Ovary (tissue), 10 donors: ENCODE measurements at places on chromosomes 3 and 15. TPM values are rescaled to one million over a fixed set of nuclear protein-coding genes. Genes with fewer than 3 reads are reported as not detected.

CAPN3 gene
- total RNA-seq, result 6.4 TPM

GFM1 gene
- total RNA-seq, result 28.8 TPM

SAMD7 gene
- total RNA-seq, result not detected

PIK3CB gene
- 21.0 TPM for total RNA-seq

MESP1 gene
- 0.20 TPM for total RNA-seq

ALS2CL gene
- 13.2 TPM for total RNA-seq

- DNase-seq, result no peak
- H3K27me3 ChIP-seq, result no peaks in the 10 kb centered on the region
- H3K27ac ChIP-seq, result no peak overlapping the region
- H3K4me1 ChIP-seq, result peaks cover 5% of the 10 kb centered on the region
These were observed 3.3 kb upstream of the USP4 start for GRCh38 chr3:49343163-49343562.

- no peak for DNase-seq
- no peak overlapping the region for H3K4me3 ChIP-seq
- no peaks in the 10 kb centered on the region for H3K27me3 ChIP-seq
- H3K36me3 ChIP-seq, result no peaks in the 10 kb centered on the region
These were observed 19.6 kb upstream of the SRP14 start for GRCh38 chr15:40058476-40059140.

GRCh38 chr3:185527364-185527763 lies 25.0 kb downstream of the LIPH start:
- no peaks in the 10 kb centered on the region for H3K36me3 ChIP-seq
- no peak for DNase-seq
- H3K4me3 ChIP-seq, result no peak overlapping the region
- no peak overlapping the region for H3K27ac ChIP-seq

DNA sequence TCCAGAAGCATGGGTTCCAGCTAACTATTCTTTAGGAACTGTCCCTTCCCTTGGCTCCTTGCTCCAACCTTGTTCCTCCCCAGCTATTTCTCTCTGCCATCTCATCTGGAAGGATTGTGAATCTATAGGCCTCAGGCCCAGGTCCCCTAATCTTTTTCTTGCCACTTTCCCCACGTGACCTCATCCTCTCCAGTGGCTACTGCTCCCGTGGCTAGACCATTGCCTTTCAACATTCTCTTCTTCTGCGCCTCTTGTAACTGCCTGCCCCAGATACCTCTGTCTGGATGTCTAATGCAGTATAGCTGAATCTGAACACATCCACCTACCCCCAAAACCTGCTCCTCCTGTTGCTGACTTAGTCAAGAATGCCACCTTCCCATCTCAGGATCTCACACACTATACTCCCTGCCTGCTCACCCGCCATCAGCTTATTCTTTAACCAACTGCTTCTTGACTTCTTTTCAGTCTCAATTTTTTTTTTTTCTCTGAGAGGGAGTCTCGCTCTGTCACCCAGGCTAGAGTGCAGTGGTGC lies 5.2 kb downstream of the GPX1 start:
- no peak overlapping the region for H3K27ac ChIP-seq
- no peaks in the 10 kb centered on the region for H3K27me3 ChIP-seq
- no peak overlapping the region for H3K4me3 ChIP-seq
- H3K4me1 ChIP-seq, result peaks cover 4% of the 10 kb centered on the region
- H3K36me3 ChIP-seq, result no peaks in the 10 kb centered on the region

DNA sequence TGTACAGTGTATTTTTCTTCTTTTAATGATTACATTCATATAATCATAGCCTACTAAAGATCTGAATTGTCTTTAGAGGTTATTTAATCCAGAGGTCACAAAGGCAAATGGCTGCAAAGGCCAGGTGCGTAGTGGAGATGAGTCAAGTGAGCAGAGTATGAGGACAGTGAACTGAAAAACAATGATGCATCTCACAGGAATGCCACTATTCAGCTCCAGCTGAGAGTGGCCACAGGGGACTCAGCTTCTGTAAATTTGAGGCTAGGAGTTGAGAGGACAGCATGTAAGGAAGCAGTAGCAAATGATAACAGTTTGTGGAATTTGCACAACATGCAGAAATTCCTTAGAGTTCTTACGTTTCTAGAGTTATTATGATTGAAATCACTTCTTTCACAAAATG lies 50.4 kb downstream of the COL6A5 start:
- no peaks in the 10 kb centered on the region for H3K27me3 ChIP-seq
- no peaks in the 10 kb centered on the region for H3K4me1 ChIP-seq
- H3K4me3 ChIP-seq, result no peak overlapping the region
- DNase-seq, result no peak
- no peaks in the 10 kb centered on the region for H3K36me3 ChIP-seq

GRCh38 chr3:39849992-39850715 lies 40.7 kb downstream of the MYRIP start:
- H3K4me1 ChIP-seq, result peaks cover 1% of the 10 kb centered on the region
- no peak for DNase-seq
- H3K27ac ChIP-seq, result no peak overlapping the region
- no peak overlapping the region for H3K4me3 ChIP-seq
- no peaks in the 10 kb centered on the region for H3K36me3 ChIP-seq
- H3K27me3 ChIP-seq, result no peaks in the 10 kb centered on the region

DNA sequence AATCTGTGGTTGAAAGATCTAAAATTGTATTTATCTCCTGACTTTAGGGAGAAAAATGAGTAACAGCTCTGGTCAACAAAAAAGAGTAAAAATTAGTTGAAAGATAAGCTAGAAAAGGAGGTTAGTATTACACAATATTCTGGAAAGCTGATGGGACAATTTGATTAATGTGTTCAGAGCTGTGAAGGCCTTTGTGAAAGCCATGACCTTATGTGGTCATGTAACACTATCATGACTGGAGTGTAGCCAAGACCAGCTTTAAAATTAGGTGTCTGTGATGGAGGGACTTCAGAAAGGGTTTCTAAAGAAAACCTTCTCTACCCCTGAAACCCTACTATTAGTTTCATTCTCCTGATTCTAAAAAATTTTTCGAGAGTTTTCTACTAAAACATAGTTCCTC lies 127.2 kb downstream of the NFKBIZ start:
- H3K27ac ChIP-seq, result no peak overlapping the region
- DNase-seq, result no peak
- H3K4me1 ChIP-seq, result no peaks in the 10 kb centered on the region
- no peak overlapping the region for H3K4me3 ChIP-seq
- no peaks in the 10 kb centered on the region for H3K36me3 ChIP-seq
- no peaks in the 10 kb centered on the region for H3K27me3 ChIP-seq

DNA sequence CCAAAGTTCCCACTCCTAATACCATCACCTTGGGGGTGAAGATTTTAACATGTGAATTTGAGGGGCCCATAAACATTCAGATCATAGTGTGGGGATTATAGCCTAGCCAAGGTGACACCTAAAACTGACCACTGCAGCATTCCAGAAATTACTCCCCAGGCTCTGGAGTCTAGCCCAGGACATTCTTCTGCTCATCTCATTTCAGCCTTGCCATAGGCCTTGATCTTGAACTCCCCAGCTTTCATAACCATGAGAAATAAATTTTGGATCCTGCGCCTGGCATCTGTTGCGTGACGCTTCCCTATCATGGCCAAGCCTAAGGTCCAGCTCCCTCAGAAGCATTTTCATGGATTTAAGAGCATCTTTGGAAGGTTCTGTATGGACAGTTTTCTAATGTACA lies 502.9 kb upstream of the THBS1 start:
- no peaks in the 10 kb centered on the region for H3K36me3 ChIP-seq
- H3K4me1 ChIP-seq, result no peaks in the 10 kb centered on the region
- no peak overlapping the region for H3K27ac ChIP-seq
- no peak overlapping the region for H3K4me3 ChIP-seq
- H3K27me3 ChIP-seq, result no peaks in the 10 kb centered on the region
- no peak for DNase-seq

DNA sequence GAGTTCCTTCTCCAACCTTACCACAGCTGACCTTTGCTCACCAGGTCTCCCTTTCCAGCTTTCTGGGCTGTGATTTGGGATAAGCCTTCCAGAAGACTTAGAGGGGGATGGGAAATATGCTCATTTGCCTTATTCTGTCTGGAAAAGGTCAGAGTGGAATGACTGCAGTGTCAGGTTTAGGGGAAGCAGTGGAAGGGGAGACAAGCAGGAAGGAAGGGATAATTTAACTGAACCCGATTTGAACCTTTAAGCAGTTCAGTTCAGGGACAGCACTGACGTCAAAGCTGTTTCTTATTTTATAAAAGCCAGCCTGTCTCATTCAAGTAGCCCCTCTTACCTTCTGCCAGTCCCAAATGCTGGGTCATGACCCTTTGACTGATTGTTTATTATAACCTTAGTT lies 418.4 kb upstream of the RARB start:
- DNase-seq, result no peak
- no peaks in the 10 kb centered on the region for H3K27me3 ChIP-seq
- H3K27ac ChIP-seq, result no peak overlapping the region
- no peaks in the 10 kb centered on the region for H3K36me3 ChIP-seq
- H3K4me1 ChIP-seq, result no peaks in the 10 kb centered on the region

GRCh38 chr15:49528289-49528688 lies 92.3 kb downstream of the FAM227B start:
- no peak overlapping the region for H3K4me3 ChIP-seq
- no peak for DNase-seq
- H3K27ac ChIP-seq, result no peak overlapping the region
- H3K36me3 ChIP-seq, result no peaks in the 10 kb centered on the region

DNA sequence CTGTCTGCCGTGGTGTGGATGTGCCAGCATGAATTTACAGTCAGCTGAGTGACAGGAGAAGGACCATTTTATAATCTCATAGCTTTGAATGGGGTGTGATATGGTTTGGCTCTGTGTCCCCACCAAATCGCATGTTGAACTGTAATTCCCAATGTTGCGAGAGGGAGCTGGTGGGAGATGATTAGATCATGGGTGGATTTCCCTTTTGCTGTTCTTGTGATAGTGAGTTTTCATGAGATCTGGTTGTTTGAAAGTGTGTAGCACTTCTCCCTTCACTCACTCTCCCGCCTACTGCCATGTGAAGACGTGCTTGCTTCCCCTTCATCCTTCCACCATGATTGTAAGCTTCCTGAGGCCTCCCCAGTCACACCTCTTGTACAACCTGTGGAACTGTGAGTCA lies 111.9 kb upstream of the CHD2 start:
- no peaks in the 10 kb centered on the region for H3K4me1 ChIP-seq
- H3K27ac ChIP-seq, result no peak overlapping the region
- H3K36me3 ChIP-seq, result no peaks in the 10 kb centered on the region
- H3K27me3 ChIP-seq, result no peaks in the 10 kb centered on the region
- H3K4me3 ChIP-seq, result no peak overlapping the region

DNA sequence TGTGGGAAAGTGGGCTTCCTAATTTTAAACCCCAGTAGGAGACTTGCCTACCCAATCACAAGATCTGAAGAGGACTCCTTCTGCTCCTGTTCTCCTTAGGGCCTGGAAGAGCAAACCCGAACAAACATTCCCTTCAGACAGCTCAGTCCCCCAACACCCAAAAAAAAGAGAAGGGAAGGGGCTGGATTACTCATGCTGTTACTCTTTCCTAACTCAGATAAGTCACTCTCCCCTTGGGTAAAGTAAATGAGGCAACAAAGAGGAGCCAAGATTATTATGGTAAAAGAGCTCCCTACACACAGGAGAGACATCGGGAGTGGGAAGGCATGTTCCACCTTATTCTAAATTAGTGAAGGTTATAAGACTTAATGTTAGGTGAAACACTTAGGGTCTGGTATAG lies 18.1 kb upstream of the LEKR1 start:
- H3K4me1 ChIP-seq, result no peaks in the 10 kb centered on the region
- H3K27me3 ChIP-seq, result no peaks in the 10 kb centered on the region
- no peaks in the 10 kb centered on the region for H3K36me3 ChIP-seq

- no peak overlapping the region for H3K27ac ChIP-seq
- no peaks in the 10 kb centered on the region for H3K36me3 ChIP-seq
- H3K4me3 ChIP-seq, result no peak overlapping the region
- no peaks in the 10 kb centered on the region for H3K27me3 ChIP-seq
These were observed 456.2 kb downstream of the ZNF385D start for GRCh38 chr3:21294768-21295167.

- peak overlapping the region; percentile 77 for H3K27ac ChIP-seq
- no peaks in the 10 kb centered on the region for H3K27me3 ChIP-seq
- peaks cover 7% of the 10 kb centered on the region for H3K4me1 ChIP-seq
- peak overlapping the region; percentile 75 for H3K4me3 ChIP-seq
- no peaks in the 10 kb centered on the region for H3K36me3 ChIP-seq
- no peak for DNase-seq
These were observed 654 bp downstream of the PPARG start for GRCh38 chr3:12289524-12289923.

GRCh38 chr3:180421721-180422120 lies 180.2 kb upstream of the TTC14 start:
- H3K4me3 ChIP-seq, result no peak overlapping the region
- no peak for DNase-seq
- H3K27me3 ChIP-seq, result no peaks in the 10 kb centered on the region
- no peaks in the 10 kb centered on the region for H3K4me1 ChIP-seq
- no peaks in the 10 kb centered on the region for H3K36me3 ChIP-seq

GRCh38 chr3:38314112-38314763 lies 32.1 kb downstream of the SLC22A14 start:
- DNase-seq, result no peak
- no peaks in the 10 kb centered on the region for H3K36me3 ChIP-seq
- no peak overlapping the region for H3K4me3 ChIP-seq
- no peaks in the 10 kb centered on the region for H3K4me1 ChIP-seq
- H3K27me3 ChIP-seq, result no peaks in the 10 kb centered on the region

DNA sequence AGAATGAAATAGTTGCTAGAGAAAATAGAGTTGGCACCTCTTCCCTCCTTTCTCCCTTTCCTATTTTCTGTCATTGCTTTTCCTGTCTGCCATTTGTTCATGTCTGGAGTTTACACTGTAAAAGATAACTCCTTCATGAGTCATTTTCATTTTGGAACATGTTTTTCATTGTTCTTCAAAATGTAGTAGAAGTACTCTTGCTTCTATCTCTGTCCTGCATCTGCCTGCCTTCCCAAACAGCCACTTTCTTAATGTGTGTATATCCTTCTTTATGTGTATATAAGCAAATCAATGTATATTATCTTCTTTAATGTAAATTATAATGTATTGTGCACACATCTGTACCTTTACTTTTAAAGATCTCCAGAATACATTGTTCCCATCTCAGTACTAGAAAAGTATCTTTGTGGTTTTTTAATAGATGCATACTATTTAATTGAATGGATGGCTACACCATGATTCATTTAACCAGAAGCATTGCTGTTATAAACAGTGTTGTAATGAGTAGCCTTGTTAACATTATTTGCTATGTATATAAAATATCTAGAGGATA lies 41.1 kb downstream of the TSC22D2 start:
- no peaks in the 10 kb centered on the region for H3K36me3 ChIP-seq
- H3K27me3 ChIP-seq, result no peaks in the 10 kb centered on the region
- no peak for DNase-seq
- H3K4me3 ChIP-seq, result no peak overlapping the region
- no peaks in the 10 kb centered on the region for H3K4me1 ChIP-seq
- H3K27ac ChIP-seq, result no peak overlapping the region

- H3K4me3 ChIP-seq, result peak overlapping the region; percentile 81
- DNase-seq, result no peak
- H3K27ac ChIP-seq, result peak overlapping the region; percentile 77
- H3K4me1 ChIP-seq, result peaks cover 6% of the 10 kb centered on the region
These were observed 1.7 kb downstream of the DTWD1 start for GRCh38 chr15:49622561-49622960.
